ENCODE measurements at places on chromosomes 7 and 10.

DNA sequence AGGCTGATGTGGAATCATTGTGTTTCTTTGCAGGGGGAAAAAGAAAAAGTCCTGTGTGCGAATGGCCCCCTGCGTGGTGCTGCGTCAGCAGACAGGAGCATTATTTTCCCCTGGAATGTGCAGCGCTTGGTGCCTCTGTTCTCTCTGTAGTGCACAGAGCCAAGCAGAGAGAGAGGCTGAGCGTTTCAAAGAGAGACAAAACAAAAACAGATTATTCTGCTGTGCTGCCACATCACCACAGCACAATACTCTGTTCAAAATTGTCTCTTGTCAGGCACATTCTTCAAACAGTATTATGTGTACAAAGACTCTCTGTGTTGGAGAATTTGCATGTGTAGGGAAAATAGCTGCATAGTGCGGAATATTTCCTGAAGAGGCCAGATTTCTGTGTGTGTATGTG, 609.0 kb downstream of the SDK1 start:
- DNase-seq, result no peak

GRCh38 chr10:22501413-22501812, 156.1 kb downstream of the SPAG6 start:
- no peak for DNase-seq

DNA sequence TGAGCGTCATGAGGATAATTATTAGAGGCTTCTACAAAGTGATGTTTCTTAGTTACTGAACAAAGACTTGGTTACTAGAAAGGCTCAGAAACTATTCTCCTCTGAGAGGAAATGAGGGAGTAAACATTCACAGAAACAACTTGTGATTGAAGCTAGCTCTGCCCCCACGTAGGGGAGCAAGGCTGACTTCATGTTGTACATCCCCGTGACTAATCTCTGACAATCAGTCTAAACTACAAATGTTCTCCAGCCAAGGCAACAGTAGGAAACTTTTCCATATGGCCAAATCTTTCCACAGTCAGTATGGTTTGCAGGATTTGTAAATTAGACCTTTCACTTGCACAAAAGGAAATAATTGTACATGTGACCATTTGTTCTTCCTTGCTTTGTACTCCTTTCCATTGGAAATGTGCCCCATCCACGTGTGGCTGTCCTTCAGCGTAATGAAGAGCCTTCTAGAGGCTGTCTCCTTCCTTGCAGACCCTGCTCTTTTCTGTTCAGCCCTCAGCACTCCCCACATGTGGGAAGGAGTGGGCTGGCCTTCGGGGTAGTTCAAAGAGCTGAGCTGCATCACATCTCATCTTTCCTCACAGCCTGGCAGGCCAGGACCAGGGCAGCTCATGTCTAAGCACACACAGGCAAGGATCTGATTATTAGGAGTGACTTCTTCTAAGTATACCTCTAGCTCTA, 93.5 kb downstream of the PCGF5 start:
- no peak for DNase-seq

- no peak for DNase-seq
Measured at GRCh38 chr7:122673951-122674350, 25.0 kb downstream of the RNF133 start.

GRCh38 chr10:52353960-52354394, 39.9 kb downstream of the DKK1 start:
- no peak for DNase-seq

Measured in lower lobe of right lung (tissue), 2 donors.